ENCODE measurements at places on chromosomes 4 and X.
A peak's percentile ranks its signal among the peaks of the same experiment; 100 is the strongest.

GRCh38 chrX:84729408-84729807 lies 227.2 kb upstream of the HDX start:
- no peak for DNase-seq

DNA sequence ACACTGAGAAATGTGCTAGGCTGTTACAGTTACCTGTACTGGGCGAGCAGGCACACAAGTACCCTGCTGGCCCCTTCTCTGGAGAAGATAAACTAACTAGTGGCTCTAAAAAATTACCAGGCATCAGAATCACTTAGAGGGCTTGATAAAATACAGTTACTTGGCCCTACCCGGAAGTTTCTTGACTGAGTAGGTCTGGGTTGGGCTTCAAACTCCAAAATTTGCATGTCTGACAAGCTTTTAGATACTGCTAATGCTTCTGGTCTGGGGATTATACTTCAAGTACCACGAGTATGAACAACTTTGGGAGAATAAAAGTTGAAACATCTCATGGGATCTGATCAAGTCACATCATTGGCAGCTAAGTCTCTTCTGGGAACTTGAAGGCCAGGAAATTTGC lies 30.8 kb downstream of the CEP135 start:
- DNase-seq, result no peak

DNA sequence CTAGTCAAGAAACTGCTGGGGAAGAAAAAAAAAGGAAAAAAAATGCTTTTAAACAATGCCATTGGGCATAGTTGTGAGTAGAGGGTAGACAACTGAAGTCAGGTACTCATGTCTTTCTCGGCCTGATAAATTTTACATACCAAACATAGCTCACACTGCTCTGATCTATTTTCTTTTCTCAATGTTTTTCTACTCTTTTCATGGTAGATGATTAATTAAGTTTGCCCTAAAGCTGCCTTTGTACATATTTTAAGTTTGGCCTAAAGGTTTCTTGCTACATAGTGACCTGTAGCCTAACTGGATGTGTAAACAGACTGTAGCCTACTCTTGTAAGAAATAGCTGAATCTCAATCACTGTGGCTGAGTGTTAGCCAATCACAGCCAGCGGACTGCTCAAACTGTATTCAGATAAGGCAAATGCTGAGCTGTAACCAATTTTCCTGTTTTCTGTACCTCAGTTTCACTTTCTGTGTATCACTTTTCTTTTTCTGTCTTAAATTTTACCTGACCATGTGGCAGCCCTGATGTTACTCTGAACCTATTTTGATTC lies 121.0 kb downstream of the PCDH10 start:
- no peak for DNase-seq

DNA sequence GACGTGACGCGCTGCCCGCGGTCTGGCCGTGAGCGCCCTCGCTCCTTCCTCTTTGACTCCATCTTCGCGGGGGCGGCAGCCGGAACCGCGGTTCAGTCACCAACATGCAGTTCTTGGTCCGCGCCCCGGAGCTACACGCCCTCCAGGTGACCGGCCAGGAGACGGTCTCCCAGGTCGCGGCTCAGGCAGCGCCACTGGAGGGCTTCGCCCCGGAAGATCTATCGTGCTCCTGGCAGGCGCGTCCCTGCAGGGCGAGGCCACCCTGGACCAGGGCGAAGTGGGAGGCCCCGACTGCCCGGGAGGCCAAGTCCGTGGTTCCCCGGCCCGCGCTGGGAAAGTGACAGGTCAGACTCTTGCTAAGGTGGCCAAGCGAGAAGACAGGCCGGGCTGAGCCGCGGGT lies 2.9 kb downstream of the TRIML2 start:
- no peak for DNase-seq

DNA sequence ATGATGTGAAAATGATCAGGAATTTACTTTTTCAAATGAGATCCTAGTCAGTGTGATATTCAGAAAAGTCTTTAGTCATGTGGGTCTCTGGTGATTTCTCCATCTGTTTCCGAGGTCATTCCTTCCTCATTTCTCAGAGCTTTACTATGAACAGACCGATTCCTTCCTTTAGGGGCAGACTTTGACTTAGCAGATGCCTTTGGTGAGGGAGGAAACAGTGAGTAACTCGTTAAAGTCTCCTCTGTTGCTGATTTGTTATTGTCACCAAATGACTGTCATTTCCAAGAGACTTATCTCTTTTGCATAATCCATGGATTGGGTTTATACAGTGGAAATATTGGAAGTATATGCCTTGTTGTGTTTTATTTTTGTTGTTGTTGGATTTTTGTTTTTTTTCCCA lies 76.2 kb upstream of the CD99 start:
- no peak for DNase-seq

DNA sequence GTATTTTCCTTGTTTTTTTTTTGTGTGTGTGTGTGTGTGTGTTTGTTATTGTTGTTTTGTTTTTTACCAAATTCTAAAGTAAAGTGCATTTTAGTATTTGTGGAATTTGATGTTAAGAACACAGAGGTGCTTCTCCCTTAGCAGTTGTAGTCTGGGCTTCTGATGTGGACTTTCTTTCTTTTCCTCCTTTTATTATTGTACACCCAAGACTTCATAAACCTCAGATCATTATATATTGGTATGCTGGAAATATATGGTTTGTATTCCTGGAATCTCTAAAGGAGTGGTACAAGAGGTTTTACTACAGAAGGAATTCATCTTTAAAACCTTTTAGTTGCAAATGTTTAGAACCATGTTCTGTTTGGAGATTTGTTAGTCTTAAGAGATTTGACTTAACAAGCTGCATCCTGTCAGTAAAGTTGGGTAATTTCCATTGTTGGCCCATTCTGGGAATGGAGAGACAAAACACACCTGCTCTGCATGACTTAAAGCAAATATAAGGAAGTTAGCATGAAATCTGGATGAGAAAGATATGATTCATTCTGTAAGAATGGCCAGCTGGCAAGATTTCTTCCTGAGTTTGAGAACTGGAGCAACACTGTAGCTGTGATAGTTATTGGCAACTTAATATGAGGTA lies 64.0 kb downstream of the SMAD1 start:
- DNase-seq, result no peak

- no peak for DNase-seq
Observed at GRCh38 chr4:150173432-150173861, 95.2 kb downstream of the DCLK2 start.

GRCh38 chr4:143296397-143297067 lies 40.1 kb upstream of the GAB1 start:
- no peak for DNase-seq

DNA sequence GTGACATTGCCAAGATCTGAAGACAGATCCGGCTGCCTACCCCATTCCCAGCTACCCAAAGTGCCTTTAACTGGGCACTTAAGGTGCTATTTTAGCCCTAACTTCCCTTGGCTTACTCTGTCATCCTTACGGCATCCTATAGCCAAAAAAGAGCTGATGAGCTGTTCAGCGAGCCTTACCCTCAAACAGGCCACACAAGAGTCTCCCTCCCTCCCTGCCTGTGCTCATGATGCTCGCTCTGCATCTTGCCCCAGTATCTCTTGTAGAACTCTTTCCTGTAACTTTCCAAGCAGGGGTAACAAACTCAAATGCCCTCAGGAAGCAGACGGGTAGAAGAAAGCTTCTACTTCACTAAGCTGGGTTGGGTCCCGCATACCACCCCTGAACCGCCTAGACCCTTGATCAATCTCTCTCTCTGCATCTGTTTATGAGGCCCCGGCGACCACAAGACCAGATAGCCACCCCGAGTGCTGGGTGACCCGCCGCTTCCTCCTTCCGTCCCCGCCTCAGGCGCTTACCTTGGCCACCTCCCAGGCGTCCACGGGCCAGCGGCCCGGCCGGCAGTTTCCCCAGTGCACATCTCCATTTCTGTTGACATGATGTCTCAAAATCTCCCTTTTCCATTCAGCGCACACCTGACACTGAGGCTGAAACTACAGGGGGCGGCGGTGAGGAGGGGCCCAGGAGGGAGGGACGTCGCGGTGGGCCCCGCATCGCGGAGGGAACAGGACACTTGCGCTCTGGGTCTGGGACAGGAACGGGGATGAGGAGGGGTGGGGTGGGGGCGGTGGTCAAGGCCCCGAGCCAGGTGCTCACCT lies 663 bp downstream of the CXorf38 start:
- peak; percentile 28 for DNase-seq

- DNase-seq, result no peak
Observed at GRCh38 chr4:123952530-123953274, 556.1 kb downstream of the SPRY1 start.

DNA sequence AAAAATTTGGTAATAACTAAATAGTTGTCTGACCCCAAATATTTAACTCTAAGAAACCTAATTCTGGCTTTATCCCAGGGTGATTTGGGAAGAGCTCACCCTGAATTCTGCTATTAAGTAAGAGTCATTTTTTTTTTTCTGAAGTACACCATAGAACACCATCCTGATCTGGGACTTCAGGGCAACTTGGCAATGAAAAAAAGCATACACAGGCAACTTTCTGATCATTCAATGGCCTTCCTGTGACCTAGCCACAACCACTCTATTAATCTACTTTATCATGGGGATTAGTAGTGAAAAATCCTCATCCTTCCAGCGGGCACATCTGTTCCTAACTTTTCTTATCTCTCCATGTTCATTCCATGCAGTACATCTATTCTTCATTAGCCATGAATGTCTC lies 333.2 kb upstream of the MAD2L1 start:
- no peak for DNase-seq

DNA sequence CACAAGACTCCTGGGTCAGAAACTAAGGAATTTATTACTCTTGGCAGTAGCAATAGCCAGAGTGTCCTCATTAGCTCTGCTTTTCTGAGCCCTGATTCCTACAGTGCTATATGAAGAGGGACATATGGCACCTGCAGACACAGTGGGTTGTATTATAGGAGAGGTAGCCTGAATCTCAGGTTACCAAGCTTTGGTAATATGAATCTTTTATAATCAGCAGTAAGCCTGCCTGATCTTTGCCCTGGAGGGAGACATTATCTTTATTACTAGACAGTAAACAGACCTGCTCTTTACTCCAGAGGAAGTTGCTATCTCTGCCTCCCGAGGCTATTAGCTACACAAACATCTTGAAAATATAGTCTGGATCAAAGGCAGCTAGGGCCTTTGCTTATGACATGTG lies 62.5 kb upstream of the HOPX start:
- DNase-seq, result no peak

DNA sequence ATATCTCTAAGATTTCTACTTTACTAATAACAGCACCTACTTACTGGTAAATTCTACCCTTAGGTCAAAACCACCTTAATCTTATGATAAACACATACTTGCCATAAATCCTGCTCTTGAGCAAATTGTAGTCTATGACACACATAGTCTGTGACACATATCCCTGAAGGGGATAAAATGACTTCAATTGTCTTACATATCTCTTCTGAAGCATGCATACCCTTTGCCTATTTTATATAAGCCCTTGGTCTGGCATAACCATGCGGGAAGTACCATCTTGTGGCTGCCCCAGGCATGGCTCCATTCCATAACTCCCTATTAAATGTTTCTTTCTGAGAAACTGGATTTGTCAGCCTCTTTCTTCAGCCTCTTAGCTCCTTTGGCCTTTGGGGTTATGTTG lies 248.9 kb downstream of the SLC7A11 start:
- no peak for DNase-seq

GRCh38 chrX:51024106-51024696 lies 113.7 kb downstream of the BMP15 start:
- DNase-seq, result no peak

DNA sequence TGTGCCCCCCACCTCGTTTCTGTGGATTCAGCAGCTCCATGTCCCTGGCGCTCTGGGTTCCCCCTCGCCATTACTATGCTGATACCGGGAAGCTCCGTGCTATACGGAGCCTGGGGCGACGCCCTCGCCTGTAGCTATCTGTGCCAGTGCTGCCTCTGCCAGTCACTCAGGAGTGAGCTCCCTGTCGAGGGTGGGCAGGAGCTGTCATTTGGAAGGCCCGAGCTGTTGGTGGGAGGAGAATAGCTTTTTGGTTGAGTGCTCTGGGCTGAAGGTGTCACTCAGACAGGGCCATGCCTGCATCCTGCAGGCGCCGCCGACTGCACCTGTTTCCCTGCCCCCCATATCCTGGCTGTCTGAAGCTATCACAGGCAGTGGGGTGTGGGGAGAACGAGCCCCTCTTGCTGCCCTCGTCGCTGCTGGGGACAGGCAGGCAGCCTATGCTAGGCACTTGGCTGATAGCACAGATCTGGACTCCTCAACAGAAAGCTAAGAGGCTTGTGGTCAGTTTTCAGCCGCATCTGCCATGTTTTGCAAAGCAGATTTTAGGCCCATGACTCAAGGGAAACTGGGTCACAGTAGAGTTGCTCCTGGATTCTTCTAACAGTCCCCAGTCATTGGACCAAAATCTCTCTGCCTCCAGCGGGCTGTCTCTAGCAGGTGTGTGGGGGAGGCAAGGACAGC lies 31.8 kb downstream of the CPLX1 start:
- DNase-seq, result no peak

DNA sequence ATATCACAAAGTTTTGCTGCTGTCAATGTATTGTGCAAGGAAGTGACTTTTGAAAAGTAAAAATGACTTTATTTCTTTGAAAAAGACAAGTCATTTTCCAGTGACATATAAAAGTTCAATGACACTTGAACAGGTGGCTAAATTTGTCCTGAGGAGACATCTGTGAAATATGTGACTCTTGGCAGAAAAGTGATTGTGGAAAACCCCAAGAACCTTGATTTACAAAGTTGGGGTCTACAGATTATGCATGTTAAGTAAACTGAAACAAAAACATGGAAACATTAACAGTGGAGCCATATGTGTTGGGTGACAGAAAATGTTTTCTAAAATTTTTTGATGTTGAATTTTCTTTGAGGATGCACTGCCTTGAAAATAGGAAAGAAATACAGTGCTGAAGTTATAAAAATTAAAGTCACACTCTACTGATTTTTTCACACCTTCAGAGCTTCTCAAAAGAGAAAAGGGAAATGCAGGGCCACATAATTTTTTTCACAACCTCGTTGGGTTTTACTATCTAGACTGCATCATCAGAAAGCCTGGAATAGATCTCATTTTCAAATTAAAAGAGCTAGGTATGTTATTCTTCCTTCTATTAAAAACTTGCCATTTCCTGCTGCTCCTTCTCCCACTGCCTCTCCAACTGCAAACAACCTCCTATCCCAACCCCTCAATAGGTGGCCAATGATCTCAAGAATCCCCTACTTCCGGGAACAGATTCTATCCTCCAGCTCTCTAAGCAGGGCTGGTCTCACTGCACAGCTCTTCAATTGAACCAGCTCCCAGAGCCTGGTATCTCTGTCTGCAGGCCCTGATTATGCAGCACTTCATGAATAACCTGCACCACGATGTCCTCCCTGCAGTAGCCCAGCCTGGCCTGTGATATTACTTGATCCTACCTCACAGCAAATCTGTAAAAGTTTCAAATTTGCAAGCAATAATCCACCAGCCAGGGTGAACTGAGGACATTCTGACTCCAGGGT lies 570.8 kb upstream of the CPEB2 start:
- no peak for DNase-seq

DNA sequence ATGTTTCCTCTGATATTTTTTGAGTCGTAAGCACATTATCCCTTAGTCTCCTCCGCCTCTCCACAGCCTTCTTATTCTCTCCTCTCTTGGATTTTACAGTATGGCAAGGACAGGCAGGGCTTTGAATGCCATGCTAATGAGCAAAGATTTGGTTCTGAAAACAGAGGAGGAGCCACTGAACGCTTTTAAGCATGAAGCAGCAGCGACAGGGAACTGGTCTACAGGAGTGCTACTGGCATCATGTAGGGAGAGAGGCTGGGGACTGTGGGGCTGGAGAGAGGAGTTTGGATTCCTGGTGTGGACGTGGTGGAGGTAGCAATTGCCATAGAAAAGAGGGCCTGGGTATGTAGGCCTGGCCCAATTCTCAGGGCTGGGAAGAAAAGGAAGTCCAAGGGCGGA lies 4.6 kb upstream of the CD99L2 start:
- no peak for DNase-seq

- DNase-seq, result no peak
Observed at GRCh38 chr4:57099363-57099762, 10.8 kb downstream of the IGFBP7 start.

- DNase-seq, result no peak
Observed at GRCh38 chrX:15073313-15073712, 196.6 kb downstream of the ASB9 start.
